ENCODE measurements at places on chromosomes 1 and 21. TPM values are rescaled to one million over a fixed set of nuclear protein-coding genes. Genes with fewer than 3 reads are reported as not detected.

Gene FMO1
- total RNA-seq: not detected

Gene BTBD19
- 27.5 TPM for total RNA-seq

Gene CYP4B1
- total RNA-seq: not detected

Gene CYP4A11
- total RNA-seq: not detected

Gene LEFTY1
- not detected for total RNA-seq

Gene TMEM200B
- total RNA-seq: not detected

Gene NMNAT2
- total RNA-seq: not detected

Gene MROH7
- total RNA-seq: not detected

Gene AGO1
- total RNA-seq: 15.8 TPM

Gene SELL
- total RNA-seq: 80.7 TPM

Gene CYYR1
- not detected for total RNA-seq

Gene AKT3
- total RNA-seq: 83.2 TPM

Gene FAM177B
- total RNA-seq: not detected

Gene KCNK1
- total RNA-seq: not detected

Gene JAM2
- not detected for total RNA-seq

Gene TRIM63
- total RNA-seq: not detected

Gene MEX3A
- total RNA-seq: 0.14 TPM

Gene DISP1
- 1.0 TPM for total RNA-seq

Gene FLG
- not detected for total RNA-seq

Data from CD8-positive, alpha-beta T cell (primary cell).